Cortex of kidney (tissue), 1 donor: ENCODE measurements at places on chromosomes 6 and 20.

GRCh38 chr20:37869334-37869861 lies 33.5 kb upstream of the VSTM2L start:
- no peak for DNase-seq

- no peak for DNase-seq
Observed at GRCh38 chr6:111743862-111744692, 129.2 kb downstream of the FYN start.

DNA sequence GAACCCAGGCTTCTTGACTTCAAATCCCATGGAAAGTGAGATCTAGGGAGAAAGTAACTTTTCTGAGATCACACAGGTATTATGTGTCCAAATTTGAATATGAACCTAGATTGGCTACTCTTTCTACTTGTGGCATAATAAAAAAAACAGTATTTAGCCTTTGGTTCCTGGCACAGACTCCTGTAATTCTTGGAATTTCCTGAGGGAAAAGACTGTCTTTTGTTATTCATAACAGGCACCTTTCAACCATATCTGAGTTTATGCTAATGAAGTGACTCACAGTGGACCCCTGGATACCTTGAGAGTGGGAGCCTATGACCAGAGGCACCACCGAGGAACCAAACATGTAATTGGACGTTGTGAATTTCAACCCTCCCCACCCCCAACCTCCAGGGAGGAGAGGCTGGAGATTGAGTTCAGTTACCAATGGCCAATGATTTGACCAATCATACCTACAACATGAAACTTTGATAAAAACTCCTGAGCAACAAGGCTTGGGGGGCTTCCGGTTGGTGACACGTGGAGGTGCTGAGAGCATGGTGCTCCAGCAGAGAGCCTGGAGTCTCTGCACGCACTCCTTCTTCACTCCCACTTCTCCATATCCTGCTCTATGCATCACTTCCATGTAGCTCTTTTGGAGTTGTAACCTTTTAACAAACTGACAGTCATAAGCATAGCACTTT lies 48.8 kb downstream of the LAMA4 start:
- no peak for DNase-seq

DNA sequence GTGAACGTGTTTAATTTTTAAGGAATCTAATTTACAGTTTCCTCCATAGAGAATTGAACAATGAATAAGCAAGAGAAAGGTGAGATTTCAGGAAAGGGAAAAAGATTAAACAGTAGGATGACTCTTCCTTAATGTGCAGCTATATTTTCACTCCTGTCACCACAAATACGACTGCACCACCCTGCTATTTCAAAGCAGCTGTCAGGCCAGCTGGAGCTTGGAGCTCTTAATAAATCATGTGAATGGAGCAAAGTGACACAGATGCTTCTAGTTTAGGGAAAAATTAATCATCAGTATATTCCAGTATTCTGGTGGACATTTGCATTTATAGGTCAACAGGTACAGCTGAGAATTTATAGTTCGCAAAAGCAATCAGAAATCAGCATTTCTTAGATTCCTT lies 56.5 kb upstream of the PKIB start:
- no peak for DNase-seq

DNA sequence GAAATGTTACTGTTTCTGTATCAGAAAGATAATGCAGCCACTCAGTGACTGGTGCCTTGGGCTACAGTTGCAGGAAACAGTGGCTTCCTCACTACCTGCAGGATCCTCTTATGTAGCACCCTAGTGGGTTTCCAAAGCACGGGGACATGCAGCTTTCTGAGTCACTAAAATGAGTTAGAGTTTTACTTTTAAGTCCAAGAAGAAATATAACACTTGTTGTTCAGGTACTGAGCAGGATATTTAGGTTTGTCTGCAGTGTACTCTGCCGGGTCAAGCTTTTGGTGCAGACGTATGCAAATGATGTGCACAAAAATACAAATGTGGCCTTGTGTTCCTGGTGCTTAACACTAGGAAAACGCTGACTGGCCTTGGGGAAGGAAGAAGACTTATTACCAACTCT lies 22.0 kb downstream of the ACSS1 start:
- no peak for DNase-seq

- no peak for DNase-seq
Observed at GRCh38 chr6:11992086-11992485, 20.0 kb upstream of the HIVEP1 start.

GRCh38 chr6:147770221-147770620 lies 261.7 kb downstream of the SAMD5 start:
- no peak for DNase-seq

DNA sequence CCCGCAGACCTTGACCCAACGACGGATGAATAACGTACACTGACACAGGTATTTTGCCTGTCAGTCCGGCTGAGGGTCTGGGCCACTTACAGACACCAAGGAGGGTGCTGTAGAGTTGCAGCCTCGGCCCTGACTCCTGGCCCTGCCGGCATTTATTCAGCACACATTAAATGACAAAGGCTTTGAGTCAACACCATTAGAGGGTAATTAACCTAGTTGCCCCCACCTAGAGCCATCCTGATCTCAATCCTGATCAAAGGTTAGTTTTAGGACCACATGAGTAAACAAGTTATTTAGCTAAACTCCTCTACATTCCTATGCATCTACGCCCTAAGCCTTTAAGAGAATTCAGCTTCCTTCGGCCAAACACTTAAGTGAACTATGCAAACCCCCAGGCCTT lies 11.9 kb upstream of the PM20D2 start:
- no peak for DNase-seq

- no peak for DNase-seq
Observed at GRCh38 chr6:20571261-20571660, 37.0 kb downstream of the CDKAL1 start.

- DNase-seq: no peak
Observed at GRCh38 chr20:61120595-61121515, 131.2 kb upstream of the CDH4 start.

DNA sequence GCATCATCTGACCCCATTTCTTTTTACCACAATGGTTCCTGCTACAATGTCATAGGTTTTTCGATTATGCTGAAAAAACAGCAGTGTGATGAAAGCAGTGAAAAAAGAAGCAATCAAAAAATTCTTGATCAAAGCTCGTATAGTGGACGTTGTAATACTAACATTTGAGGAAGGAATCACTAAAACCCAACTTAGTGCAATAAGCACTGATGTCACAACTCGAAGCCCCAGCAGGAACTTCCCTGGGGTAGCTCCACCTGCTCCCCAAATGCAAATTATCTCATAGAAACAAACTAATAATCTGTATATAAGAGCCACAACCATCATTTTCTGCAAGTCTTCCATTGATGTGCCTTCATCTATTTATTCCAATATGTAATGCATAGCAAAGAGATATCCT lies 285.6 kb upstream of the SGK1 start:
- no peak for DNase-seq

- no peak for DNase-seq
Observed at GRCh38 chr6:17258749-17259148, 22.4 kb upstream of the RBM24 start.

DNA sequence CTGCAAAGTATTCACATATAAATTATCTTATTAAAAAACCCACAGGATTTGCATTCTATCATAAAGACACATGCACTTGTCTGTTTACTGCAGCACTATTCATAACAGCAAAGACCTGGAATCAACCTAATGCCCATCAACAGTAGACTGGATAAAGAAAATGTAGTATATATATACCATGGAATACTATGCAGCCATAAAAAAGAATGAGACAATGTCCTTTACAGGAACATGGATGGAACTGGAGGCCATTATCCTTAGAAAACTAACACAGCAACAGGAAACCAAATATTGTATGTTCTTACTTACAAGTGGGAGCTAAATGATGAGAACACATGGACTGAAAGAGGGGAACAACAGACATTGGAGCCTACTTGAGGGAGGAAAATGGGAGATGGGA lies 97.0 kb downstream of the FAM217A start:
- no peak for DNase-seq

- no peak for DNase-seq
Observed at GRCh38 chr6:167719920-167720319, 106.8 kb upstream of the AFDN start.

DNA sequence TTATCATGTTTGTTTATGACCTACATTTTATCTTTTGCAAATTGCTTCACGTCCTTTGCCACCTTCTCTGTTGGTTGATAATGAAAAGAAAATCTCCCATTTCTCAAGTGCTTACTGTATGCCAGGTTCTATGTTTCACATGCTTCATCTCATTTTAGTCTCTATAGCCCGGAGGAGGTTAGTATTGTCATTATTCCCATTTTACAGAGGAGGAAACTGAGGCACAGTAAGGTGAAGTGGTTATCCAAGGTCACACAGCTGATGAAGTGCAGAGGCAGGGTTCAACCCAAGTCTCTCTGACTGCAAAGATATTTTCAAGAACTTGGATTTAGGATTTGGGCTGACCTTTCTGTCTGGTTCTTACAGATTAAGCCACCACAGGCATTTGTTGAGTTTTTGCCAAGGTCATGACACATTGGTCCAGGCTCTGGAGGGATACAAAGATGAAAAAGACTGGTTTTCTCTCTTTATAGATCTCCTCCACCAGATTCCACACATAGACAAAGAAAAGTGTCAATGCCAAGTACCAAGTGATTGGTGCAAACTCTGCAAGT lies 20.6 kb downstream of the CNBD2 start:
- no peak for DNase-seq

GRCh38 chr6:72855471-72855870 lies 233.6 kb downstream of the KCNQ5 start:
- no peak for DNase-seq

- no peak for DNase-seq
Observed at GRCh38 chr6:170264086-170264485, 26.8 kb downstream of the DLL1 start.

- DNase-seq: no peak
Observed at GRCh38 chr6:41040101-41040939, 1.3 kb upstream of the UNC5CL start.

DNA sequence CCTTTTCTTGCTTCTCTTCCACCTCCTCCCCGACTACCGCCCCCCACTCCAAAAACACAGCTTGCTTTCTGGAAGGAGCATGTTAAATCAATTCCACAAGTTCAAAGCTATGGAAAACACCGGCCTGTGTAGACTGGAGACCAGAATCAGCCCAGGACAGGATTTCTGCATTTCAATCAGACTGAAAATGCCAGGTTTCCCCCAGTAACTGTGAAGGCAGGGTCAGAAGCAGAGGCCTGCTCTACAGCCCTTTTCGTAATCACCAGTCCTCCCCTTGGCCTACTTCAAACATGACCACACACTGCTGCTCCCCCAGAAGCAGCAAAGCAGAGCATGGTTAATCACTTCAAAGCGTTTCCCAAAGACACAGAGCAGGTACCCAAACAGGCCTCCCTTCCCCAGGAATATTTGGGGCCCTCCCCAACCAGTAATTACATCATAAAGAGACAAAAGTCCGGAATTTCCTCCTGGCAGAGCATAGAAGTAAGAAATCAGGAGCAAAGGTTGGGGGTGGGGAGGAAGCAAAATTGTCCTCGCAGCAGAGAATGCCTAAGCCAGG lies 38.4 kb downstream of the ZMYND8 start:
- no peak for DNase-seq

DNA sequence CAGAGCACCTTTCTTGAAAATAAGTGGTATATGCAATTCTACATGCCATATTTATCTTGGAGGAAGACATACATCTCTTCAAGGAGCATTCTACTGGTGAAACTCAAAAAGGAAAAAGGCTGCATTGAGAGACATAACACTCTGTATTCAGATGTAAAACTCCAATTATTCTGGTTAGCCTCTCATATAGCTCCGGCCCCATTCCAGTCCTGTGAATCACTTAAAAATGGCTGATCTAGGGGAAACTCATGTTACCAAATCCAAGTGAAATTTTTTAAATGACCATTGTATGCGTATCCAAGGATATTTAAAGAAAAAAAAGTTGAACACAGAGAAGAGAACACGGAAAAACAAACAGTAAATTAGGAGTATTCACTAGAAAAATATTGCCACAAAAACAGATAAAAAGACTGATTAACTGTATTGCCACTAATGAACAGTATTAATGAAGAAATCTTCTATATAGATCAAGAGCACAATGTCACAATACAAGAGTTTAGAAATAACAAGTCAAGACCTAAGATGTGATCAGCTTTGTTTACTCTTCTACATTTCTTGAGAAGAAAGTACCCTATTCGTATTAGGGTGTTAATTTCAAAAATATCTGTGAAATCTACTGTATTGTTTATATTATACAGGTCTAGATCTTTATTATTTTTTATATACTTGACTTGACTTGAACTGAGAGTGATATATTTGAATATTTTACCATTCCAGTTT lies 124.5 kb upstream of the GJE1 start:
- DNase-seq: no peak

DNA sequence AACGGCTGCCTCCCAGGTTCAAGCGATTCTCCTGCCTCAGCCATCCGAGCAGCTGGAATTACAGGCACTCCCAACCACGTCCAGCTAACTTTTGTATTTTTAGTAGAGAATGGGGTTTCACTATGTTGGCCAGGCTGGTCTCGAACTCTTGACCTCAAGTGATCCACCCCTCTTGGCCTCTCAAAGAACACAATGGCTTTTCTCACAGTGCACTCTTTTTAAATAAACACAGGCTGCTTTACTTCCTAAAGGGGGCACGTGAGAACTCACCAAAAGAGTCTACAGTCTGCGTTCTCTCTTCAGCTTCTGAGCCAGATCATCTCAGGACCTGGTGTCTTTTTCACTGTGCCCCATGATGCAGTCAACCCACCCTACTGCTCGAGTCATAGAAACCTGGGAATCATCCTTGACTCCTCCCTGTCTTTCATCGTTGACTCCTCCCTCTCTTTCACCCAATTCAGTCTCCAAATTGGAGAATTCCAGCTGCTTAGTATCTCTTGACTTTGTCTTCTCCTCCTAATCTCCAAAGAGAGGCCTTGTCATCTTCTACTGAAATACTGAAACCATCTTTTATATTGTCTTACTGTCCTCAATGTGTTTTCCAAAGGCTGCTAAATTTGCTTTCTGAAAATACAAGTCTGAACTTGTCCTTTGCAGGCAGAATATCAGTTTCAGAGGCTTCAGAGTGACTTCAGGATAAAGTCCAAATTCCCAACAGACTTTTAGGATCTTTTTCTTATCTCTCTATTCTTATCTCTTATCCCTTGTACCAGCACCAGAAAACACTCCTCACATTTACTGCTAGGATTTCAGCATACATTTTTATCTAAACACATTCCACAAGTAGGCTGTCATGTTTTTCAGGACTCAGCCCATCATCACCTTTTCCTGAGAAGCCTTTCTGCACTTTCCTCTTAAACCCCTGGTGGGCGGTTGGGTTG lies 323.4 kb downstream of the SYNE1 start:
- no peak for DNase-seq

- no peak for DNase-seq
Observed at GRCh38 chr6:79421707-79422484, 115.3 kb downstream of the LCA5 start.

GRCh38 chr6:34920097-34920496 lies 31.0 kb downstream of the ANKS1A start:
- no peak for DNase-seq

GRCh38 chr6:154682633-154683125 lies 50.5 kb upstream of the SCAF8 start:
- DNase-seq: no peak
